ENCODE measurements at places on chromosomes 1 and 21. TPM values are rescaled to one million over a fixed set of nuclear protein-coding genes. Genes with fewer than 3 reads are reported as not detected.

- no peaks in the 10 kb centered on the region for H3K4me1 ChIP-seq
- no peaks in the 10 kb centered on the region for H3K36me3 ChIP-seq
- no peak overlapping the region for H3K4me3 ChIP-seq
- no peaks in the 10 kb centered on the region for H3K27me3 ChIP-seq
- H3K27ac ChIP-seq: no peak overlapping the region
Measured at GRCh38 chr1:41954533-41954944, 35.8 kb upstream of the HIVEP3 start.

DNA sequence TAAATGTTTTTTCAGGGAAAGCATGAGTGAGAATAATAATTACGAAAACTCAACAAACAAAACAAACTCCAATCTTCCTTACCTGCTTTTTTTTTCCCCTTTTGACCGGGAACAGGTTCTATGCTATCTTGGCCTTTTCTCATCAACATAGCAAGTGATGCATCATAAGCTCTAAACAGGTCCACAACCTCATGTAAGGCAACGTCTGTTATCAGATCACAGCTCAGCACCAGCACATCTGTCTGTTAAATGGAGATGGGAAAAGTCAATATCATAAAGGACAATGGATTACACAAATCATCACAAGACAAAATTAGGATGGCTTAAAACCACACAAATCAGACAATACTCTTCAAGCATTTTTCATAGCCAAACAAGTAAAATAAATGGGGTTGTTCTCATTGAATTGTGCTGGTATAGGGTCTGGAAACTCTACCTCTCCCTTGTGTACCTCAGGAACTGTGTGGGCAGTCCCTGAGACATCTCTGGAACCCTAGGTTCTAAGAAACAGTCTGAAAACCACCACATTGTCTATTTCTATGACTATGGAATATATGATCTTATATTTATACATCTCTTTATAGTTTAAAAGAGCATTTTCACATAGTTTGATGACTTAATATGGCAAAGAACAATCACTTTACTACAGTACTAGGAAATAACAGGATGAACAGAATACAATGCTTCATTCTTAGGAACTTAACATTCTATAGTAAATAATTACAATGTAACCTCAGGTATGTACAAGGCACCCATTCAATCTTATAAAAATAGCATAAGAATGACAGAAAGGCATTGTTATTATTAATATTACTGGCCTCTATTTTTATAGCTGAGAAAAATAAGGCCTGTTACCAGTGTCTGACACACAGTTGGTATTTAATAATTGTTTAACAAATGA lies 44.7 kb downstream of the EIF2B3 start:
- H3K4me3 ChIP-seq: no peak overlapping the region
- no peak for DNase-seq
- peaks cover 12% of the 10 kb centered on the region for H3K36me3 ChIP-seq
- H3K27ac ChIP-seq: no peak overlapping the region
- H3K4me1 ChIP-seq: peaks cover 6% of the 10 kb centered on the region

GRCh38 chr1:80258659-80259058 lies 1252.1 kb upstream of the ADGRL4 start:
- DNase-seq: no peak
- H3K27me3 ChIP-seq: no peaks in the 10 kb centered on the region
- no peak overlapping the region for H3K27ac ChIP-seq
- no peak overlapping the region for H3K4me3 ChIP-seq
- H3K4me1 ChIP-seq: no peaks in the 10 kb centered on the region

OR2T35 gene
- total RNA-seq: not detected

AGT gene
- total RNA-seq: 0.86 TPM
